ENCODE measurements at places on chromosomes 2 and 18.

DNA sequence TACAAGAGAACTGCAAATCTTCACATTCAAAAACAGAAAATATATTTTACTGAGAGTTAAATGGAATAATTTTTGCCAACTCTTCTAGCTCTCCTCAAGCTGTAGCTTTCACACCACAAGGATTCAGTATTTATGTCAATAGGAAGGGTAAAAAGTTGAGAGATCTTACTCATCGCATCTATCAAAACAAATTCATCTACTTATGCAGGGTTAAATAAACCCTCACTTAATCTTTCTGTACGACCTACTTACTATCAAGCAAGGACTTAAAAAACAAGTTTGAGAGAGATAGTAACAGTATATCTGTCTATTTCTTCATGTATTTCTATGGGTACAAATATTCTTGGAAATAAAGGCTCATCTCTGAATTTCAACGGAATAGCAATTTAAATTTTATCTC is 35.5 kb downstream of the SIGLEC15 start:
- no peak for DNase-seq

GRCh38 chr18:74635224-74635975 is 37.7 kb downstream of the ZNF407 start:
- DNase-seq = no peak

GRCh38 chr2:155350783-155351580 is 652.5 kb downstream of the KCNJ3 start:
- no peak for DNase-seq

GRCh38 chr2:207970826-207971180 is 54.5 kb downstream of the PLEKHM3 start:
- no peak for DNase-seq

DNA sequence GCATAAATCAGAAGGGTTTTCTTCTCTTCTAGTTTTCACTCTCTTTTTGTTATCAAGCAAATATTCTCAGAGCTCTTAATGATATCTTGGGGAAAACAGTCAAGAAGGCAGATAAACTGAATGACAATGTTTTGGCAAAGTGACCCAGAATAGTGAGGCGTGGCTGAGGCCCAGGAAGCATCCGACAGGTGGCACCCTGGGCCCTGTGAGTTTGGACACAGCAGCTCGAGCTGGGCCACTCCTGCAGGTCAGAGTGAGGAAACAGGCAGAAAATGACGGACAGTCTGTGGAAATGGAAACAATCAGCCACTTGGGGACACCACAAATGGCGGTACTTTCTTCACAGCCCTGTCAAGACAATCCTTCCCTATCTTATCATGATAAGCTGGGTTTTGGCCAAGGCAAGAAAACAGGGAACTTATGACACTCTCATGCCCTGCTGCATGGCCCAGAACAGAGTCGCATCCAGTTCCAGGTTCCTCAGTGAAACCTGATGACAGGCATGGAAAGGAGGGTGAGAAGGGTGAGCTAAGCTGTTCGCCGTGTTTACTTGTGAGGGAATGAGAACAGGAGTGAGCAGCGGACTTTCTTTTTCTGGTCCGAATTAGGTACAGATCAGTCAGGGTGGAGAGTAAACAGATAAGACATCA is 32.1 kb downstream of the MRPL44 start:
- no peak for DNase-seq

- no peak for DNase-seq
These were observed 49.2 kb upstream of the TGIF1 start for GRCh38 chr18:3400567-3401296.

DNA sequence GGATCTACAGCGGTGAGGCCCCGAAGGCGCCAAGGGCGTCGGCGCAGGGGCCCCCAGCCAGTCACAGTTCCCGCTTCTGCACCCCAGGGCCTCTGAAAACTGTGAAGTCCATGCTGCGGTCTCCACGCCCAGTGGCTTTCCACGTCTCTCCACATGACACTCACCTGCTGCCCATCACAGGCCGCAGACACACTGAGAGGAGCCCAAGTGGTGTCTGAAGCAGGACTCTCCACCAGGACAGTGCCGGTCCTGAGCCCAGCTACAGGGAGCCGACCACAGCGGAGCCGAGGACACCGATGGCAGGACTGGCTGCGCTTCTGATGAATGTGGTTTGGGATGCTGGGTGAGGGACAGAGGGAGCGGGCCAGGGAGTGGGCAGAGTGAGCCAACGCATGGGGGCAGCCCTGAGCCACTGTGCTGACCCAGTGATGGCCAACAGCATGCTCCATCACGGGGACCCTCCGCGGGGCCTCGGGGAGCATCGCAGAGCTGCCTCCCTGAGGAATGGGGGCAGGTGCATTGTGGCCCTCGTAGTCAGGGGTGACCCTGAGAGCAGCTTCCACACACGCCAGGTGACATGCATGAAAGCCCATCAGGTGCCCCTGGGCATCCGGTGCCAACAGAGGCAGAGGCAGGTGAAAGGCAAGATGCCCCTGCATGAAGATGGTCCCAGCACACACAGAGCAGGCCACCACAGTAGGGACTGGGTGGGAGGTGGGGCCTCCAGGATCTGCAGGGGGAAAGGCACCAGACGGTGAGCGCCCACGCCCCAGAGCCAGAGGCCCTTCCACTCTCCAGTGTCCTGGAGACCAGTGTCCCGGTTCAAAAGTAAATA is 116.6 kb downstream of the HDAC4 start:
- no peak for DNase-seq

- no peak for DNase-seq
These were observed 80.2 kb upstream of the GPC1 start for GRCh38 chr2:240355001-240355891.

- no peak for DNase-seq
These were observed 117.0 kb upstream of the RIOK3 start for GRCh38 chr18:23336101-23336500.

- no peak for DNase-seq
These were observed 12.0 kb upstream of the HAAO start for GRCh38 chr2:42804338-42804737.

DNA sequence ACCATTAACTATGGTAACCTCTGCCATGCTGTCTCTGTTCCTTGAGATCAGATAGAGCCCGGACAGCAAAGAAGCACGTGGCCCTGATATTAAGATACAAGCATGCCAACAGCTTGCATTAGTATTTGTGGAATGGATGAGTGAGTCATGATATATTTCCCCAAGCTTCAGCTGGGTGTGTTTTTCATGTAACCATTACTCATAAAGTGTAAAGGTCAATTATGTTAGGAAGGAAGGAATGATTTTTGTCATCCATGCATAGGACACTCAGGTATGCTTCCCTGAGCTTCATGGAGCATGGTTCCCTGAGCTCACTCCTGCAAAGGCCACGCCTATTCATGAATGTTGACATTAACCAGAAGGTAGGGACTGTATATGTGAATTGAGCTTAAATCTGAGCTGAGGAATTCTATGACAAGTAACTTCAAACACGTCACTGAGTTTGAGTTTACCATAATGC is 74.6 kb downstream of the ARL4C start:
- no peak for DNase-seq

GRCh38 chr2:101232770-101233169 is 19.9 kb upstream of the CNOT11 start:
- no peak for DNase-seq

GRCh38 chr2:68755071-68755470 is 20.5 kb downstream of the ARHGAP25 start:
- DNase-seq = no peak

GRCh38 chr18:79010802-79011201 is 31.2 kb downstream of the SALL3 start:
- DNase-seq = no peak
